ENCODE measurements at places on chromosomes 6 and 20. TPM values are rescaled to one million over a fixed set of nuclear protein-coding genes. Genes with fewer than 3 reads are reported as not detected.

The NELFCD gene
- 72.4 TPM for total RNA-seq

- peak; percentile 84 for DNase-seq
These were observed 11.9 kb upstream of the KIAA1755 start for GRCh38 chr20:38272398-38272797.

- no peak for DNase-seq
These were observed 87.8 kb downstream of the KIZ start for GRCh38 chr20:21213691-21214090.

DNA sequence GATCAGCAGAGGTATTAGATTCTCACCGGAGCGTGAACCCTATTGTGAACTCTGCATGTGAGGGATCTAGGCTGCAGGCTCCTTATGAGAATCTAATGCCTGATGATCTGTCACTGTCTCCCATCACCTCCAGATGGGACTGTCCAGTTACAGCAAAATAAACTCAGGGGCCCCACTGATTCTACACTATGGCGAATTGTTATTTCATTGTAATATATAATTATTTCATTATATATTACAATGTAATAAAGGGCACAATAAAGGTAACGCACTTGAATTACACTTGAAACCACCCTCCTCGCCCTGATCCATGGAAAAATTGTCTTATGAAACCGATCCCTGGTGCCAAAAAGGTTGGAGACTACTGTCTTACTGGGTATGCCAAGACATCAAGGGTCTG lies 18.6 kb downstream of the PRKN start:
- no peak for DNase-seq

The CST4 gene
- total RNA-seq, result not detected

The ESR1 gene
- not detected for total RNA-seq

The BMP2 gene
- total RNA-seq, result 0.10 TPM

The OTOR gene
- not detected for total RNA-seq

The EPHA7 gene
- 7.0 TPM for total RNA-seq

DNA sequence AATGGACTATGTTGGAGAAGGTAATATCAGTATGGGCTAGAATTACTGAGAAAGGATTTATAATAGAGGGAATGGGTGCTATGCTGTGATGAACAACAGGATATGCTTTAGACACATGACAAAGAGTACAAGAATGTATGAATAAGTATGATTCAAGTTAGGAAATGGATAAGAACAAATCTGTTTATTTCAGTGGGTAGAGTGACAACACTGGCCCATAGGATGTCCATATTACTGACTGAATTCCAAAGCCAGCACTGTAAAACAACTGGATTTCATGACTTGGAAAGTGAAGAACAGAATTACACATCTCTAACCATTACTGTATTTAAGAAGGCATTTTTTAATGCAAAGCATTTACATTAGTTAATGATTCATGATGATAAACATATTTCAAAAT lies 35.9 kb downstream of the EPM2A start:
- peak; percentile 6 for DNase-seq

The HIVEP1 gene
- 3.1 TPM for total RNA-seq

The OLIG3 gene
- total RNA-seq, result not detected

The TGM2 gene
- total RNA-seq, result 111 TPM

DNA sequence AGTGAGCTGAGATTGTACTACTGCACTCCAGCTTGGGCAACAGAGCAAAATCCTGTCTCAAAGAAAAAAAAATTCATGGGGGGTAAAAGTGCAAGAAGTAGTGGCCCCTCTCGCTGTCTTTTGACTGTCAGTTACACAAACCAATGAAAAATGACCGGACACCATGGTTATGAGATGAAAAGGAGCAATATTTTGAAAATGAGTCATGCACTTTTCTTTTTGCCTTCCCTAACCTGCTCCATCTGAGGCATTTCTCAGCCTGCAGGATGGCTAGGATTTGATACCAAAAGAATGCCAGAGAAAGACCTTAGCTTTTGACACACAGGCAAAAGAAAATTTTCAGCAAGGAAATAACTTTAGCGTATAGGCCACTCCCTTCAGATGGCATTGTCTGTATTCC lies 181.7 kb upstream of the ARID1B start:
- DNase-seq, result no peak

The AGER gene
- total RNA-seq, result 1.4 TPM

- no peak for DNase-seq
These were observed 43.5 kb upstream of the APCDD1L start for GRCh38 chr20:58558486-58559367.

The BFSP1 gene
- 0.99 TPM for total RNA-seq

The ARFGEF3 gene
- 5.1 TPM for total RNA-seq

DNA sequence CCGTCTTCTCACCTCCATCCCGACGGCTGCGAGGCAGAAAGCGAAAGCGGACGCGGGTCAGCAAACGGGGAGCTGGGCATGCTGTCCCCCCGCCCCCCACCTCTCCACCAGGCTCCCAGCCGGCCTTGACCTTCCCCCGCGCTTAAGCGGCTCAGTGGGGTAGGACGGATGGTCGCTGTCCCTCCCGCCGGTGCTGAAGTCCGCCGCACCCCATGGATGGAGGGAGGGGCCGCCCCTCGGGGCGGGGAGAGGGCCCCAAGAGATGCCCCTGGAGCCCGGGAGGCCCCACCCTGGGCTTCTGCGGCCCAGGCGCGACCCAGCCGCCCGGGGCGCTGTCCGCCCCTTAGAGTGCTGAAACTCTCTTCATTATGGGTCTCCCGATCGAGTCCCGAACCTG lies at the start of gene KCNB1:
TSS of gene KCNB1 (minus strand) at position 48 of the 397 bp plus-strand sequence. CDS start 188 bp downstream, outside the sequence.
- peak; percentile 69 for DNase-seq

DNA sequence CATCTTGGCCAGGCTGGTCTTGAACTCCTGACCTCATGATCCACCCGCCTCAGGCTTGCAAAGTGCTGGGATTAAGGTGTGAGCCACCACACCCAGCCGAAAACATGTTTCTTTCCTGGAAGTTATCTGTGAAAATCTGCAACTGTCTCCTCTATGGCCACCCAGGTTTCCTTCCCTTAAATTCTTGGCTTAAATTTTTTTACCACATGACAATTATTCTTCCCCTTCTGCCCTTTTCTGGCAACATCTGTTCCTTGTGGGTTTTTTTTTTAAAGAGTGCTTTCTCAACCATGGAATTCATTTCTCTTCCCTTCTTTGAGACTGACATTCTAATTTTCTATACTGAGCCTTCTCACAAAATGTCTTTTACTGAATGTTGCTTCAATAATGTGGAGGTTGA lies 59.6 kb downstream of the DOK5 start:
- DNase-seq, result no peak

The GJA10 gene
- total RNA-seq, result not detected

The ACSS1 gene
- not detected for total RNA-seq

DNA sequence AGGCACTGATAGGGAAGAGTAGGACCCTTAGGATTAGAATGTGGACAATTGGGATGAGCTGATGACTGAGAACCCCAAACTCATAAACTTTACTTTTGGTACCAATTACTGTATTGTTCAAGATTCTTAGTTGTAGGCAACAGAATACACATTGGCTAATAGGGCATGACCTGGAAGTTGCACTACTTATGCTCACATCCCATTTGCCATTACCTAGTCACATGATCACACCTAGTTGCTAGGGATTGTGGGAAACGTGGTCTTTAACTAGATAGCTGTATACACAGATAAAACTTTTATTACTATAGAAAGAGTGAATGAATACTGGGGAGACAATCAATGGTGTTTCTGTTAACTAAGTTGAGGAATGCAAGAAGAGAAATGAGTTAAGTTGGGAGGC lies 113.4 kb upstream of the AKIRIN2 start:
- DNase-seq, result no peak

DNA sequence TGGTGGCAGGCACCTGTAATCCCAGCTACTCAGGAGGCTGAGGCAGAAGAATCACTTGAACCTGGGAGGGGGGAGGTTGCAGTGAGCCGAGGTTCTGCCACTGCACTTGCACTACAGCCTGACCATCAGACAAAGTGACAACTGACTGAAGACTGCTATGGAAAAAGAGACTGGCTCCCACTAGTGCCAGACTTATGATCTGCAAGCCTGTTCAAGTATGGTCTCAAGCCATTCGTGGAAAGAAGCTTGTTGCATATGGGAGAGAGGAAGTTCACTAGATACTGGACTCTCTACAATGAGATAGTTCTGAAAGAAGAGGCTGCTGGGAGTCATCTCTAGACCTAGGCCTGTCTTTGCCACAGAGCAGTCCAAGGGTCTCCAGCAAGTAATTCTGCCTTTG lies 26.7 kb downstream of the MDN1 start:
- DNase-seq, result no peak

DNA sequence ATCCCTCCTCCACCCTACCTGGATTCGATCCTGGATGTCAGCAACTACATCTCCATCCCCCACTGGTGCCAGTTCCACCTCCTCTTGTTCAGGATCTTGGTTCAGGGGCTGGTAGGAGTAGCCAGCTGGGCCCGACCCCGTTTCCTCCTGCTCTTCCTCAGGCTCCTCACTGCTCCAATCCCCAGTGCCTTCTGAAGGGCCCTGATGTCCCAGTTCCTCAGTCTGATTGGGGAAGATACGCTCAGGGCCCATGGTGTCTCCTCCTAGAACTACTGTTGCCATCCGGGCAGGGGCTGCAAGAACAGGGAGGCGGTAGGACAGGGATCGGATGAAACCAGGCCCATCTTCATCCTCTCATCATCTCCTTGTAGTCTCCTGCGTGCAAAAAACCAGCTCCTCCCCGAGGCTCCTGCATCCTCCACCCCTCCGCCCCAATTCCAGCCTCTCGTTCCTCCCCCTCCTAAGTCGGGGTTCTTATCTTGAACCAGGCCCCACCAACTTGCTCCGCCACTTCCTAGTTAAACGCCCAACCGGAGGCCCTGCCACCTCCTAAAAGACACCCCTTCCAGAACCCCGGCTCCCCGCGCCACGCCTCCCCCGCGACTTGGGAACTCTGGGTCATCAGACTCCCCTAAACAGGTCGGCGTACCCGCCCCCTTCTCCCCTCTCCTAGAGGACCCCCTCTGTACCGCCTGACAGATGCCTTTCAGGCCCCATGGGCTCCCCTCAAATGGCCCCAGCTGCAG lies 476 bp downstream of the MEA1 start:
- DNase-seq, result no peak

The CD83 gene
- 0.89 TPM for total RNA-seq

The VWA7 gene
- total RNA-seq, result 0.13 TPM

The CLPSL1 gene
- total RNA-seq, result not detected

DNA sequence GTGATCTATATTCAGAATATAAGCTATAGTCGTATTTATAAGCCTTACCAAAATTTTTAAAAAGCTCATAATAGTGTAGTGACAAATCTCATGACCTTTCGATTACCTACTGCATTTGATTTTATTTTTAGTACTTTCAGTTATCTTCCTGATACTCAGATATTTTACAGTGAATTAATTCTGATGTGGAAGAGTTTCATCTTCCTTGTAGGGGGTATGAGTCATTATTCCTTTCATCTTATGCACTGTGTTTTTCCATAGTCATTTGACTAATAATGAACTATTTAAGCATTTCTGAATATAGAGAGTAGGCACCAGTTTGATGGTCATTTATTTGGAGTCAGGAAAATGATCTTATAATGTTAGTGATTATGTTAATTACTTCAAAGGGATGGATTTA lies 36.4 kb downstream of the HDGFL1 start:
- DNase-seq, result no peak

- DNase-seq, result peak; percentile 43
These were observed 673 bp downstream of the MARCKS start for GRCh38 chr6:113857556-113858479.

The ELOVL4 gene
- total RNA-seq, result 0.20 TPM

DNA sequence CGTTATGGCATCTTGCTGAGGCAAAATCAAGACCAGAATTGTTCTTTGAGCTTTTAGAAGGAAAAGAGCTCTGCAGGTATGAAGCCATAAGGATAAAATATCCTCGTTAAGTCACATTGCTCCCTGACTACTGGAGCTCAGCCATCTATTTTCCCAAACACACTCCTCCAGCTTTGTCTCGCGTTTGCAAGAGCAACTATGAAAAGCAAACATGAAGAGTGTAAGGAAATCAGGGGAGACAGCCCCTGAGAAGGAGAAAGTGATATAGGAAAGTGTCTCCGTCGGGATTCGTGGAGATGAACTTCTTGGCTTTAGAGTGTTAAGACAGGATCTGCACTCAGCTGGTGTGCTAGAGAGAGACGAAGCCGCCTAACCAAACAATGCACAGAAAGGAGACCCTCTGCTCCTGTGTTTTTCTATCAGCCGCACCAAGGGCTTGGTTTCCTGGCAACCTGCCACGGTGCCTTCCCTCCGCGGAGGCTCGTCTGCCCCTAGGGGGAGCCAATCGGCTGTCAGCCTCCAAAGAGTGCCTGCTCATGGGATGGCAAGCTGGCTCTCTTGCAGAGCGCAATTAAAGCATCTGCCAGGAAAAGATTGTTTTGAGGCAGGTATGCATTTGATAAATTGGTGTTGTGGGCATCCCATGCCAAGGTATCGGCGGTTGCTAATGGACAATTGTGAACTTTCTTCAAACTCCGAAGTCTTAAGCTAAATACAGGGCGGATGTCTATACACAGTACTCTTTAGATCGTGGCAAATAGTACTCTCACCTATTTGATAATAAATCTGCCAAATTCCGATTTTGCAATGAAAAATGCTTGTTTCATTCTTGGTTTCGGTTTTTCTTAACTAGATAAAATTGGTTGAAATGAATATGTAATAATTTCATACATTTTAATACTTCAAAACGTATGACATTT lies 603.2 kb downstream of the RNF144B start:
- DNase-seq, result peak; percentile 26

- DNase-seq, result no peak
These were observed 12.7 kb downstream of the PANK2 start for GRCh38 chr20:3901706-3902440.

DNA sequence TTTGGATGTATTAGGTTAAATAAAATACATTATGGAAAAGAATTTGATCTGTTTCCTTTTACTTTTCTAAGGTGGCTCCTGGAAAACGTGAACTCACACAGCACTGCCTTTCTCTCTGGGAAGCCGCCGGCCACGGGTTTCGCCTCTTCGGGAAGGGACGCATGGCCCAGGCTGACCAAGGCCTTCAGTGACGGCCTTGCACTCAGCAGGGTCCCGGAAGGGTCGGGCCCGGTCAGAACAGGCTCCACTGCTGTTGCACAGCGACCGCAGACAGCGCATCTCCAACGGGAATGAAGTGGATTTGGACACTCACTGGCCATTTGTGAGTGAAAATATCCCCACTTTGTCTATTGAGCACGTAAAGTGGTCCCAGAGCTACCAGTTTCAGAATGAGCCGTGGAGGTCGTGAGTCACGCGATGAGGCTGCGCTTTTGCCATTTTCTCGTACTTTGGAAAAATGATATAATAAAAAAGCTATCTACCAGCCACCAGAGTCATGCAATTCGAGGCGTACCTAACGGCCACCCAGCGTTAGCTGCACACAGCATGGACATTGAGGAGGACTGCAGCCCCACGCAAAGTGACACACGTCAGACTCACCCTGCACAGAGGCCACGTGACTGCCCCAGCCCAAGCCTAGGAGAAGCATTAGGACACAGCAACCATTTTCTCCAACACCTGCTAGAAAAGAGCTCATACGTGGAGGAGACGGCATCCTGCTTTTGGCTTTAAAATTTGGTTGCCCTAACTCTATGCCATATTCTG lies 244.3 kb downstream of the TTLL2 start:
- no peak for DNase-seq

The OR12D3 gene
- total RNA-seq, result not detected
